Effector CD4-positive, alpha-beta T cell (primary cell): ENCODE measurements at places on chromosomes 12 and 14.

GRCh38 chr14:50932592-50933495 is 11.4 kb downstream of the PYGL start:
- no peak for DNase-seq

- no peak for DNase-seq
Measured at GRCh38 chr12:65875640-65876071, 51.4 kb downstream of the HMGA2 start.

DNA sequence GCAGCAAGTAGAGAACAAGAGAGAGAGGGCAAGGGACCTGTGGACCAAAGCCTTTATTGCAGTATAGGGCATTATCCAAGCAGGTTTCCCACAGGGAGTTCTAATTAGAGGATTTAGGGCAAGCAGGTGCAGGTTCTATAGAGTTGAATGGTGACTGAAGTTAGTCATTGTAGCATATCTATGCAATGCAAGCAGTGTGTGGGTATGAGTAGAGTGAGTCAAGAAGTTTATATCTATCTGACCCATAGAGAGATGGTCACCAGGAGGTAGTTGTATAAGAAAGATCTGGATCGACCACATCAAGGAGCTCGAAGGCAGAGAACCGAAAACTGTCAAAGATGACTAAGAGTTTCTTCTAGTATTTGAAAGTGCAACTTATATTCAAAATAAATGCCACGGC is 167.3 kb downstream of the PLCZ1 start:
- no peak for DNase-seq

DNA sequence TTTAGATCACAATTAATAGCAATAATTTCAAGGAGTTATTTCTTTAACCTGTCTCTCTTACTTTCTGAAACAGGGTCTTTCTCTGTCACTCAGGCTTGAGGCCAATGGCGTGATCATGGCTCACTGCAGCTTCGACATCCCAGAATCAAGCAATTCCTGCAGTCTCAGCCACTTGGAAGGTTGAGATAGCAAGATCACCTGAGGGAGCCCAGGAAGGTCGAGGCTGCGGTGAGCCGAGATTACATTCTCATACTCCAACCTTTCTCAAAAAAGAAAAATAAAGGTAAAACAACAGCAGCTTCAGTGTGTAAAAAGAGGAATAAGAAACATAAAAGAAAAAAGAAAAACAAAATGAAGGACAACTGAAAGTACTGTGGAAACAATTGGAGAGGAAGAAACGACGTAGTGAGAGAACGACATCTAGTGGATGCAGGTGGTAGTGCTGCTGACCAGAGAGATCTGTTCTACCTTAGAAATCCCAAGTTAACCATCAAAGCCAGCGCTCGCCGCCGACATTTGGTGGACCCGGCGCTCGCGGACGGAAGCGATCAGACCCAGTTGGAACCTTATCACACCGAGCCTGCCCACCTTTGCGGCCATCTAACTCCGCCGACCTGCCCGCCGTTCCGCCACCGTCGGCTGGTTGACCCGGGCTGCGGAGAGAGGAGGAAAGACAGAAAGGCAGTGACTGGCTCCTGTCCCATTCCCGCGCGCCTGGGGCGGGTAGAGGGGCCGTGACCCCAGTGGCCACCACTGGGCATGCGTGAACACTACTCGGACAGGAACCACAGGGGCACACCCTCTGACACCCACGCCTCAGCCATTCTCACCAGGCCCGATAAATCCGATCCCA is 196.1 kb downstream of the ALG10 start:
- DNase-seq: peak; percentile 34

DNA sequence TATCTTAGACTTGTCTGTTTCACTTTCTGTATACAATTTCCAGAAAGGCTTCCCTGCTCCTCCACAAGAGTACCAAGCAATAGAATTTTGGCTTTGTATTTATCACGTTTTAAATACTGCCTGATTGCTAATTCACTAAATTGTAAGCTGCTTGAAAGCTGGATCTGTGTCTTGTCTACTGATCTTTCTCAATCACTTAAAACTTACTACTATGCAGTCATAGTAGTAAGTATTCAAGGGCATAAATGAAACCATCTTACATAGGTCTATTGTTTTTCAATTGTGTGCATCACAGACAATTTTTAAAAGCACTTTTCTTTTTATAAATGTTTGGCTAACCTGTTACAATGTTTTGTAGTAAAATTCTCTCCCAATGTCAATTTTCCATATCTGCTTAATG is 1.2 kb upstream of the GLIPR1L2 start:
- no peak for DNase-seq

- no peak for DNase-seq
Measured at GRCh38 chr14:57732463-57733285, 133.2 kb downstream of the SLC35F4 start.

GRCh38 chr14:26598672-26599131 is 869 bp upstream of the NOVA1 start:
- DNase-seq: no peak

DNA sequence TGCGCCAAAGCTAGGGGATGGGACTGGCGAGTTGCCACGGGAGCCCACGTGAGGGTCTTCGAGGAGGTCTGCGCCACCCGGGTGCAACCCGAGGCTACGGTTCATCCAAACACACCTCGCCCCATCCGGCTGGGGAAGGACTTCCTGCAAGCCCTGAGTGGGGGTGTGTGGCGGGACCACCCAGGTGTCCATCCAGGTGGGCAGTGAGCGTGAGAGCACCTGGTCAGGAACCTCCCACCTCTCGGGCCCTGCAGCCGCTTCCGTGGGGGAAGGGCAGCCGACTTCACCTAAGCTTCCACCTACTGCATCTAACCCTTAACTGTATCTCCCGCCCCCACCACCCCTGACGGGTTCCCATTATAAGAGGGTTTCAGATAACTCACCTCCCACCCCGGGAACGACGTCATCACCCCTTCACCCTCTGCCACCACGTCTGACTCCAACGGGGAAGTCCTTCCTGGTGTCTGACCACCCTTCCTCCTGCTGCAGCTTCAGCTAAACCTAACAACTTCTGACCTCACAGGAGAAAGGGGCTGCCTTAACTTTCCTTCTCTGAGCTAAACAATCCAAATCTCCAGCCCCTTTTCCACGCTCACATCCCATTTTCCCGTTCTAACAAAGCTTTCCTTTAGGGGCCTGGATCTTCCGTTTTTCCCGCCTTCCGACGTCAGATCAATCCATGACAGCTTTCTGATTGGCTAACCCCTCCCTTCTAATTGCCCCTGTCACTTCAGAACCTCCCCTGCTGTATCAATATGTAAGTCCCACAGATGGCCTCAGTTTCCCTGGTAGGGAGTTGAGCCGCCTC is 27.4 kb upstream of the SMUG1 start:
- DNase-seq: peak; percentile 31

DNA sequence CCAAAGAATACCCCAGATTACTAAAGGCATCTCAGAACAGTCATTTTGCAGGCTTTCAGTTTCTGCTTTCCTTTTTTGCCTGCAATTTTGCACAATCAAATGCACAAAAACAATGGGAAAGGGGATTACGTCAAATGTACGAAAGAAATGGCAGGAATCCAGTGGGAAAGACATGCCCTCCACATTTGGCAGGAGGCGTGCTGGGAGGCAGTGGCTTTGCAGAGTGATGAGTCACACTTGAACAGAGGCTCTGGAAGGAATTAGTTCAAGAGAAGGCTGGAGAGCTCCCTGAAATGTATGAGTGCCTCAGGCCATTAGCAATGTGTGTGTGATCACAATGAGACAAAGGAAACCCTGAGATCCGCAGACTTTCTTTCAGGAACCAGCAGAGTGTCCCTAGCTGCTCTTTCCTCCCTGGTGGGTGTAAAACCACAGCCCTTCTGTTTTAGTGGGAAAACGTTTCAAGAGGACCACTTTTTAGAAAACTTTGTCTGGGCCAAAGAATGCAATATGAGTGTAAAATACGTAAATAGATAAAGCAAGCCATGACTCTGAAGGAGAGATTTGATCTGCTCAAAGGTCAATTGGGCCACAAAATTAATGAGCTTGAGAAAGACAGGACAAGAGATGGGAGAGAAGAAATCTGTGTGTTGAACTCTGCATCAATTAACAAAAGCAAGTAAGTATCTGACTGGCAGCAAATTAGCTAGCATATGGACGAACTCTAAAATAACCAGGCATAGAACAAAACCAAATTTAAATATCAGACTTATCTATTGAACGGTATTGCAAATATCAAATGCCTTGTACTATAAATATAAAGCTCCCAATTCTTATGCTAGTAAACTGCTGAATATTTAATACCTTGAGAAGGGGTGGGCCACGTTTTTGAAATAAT is 155.4 kb upstream of the PDE3A start:
- DNase-seq: no peak

DNA sequence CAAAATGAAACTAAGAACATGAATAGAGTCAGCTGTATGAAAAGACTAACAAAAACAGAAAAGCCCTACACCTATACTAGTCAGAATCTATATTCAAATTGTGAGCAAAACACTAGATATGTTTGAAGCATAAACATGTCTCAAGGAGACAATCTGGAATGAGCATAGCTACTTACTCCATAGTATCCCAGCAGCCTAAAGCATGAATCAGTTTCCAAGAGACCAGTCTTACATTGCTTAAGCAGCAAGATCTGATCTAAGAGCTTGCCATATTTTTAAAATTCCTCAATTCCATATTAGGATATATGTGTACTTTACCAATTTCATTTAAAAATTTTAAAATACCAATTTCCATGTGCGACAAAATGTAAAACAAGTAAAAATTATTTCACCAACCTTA is 7.7 kb downstream of the CAPS2 start:
- no peak for DNase-seq

- DNase-seq: no peak
Measured at GRCh38 chr14:100823413-100824080, 2.4 kb upstream of the MEG3 start.

DNA sequence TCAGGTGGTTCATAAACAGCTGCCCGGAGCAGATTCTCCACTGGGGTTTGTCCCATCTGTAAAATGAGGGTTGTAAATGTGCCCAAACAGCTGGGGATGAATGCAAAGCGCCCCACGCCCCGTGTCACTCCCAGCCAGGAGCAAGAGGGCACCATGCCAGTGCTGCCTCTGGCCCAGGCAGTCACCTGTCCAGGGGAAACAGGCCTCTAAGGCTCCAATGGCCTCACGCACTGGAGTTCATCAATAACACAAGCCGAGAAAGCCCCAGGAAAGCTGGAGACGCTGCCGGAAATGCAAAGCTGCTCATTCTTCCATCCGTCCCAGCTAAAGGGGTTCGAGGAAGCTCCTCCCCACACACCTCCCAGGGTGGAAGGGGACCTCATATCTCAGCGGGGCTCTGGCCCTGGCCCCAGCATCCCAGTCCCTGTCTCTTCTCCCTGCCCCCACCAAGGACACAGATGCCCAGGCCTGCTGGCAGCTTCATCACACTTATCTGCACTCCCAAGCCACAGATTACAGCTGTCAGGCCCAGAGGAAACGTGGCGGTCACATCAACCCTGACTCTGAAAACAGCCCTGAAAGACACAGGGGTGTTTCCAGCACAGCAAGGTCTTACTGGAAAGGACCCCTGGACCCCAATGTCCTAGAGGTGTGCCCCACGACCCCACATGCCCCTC is 21.5 kb downstream of the SCARB1 start:
- DNase-seq: no peak

GRCh38 chr12:30730011-30730410 is 24.7 kb downstream of the CAPRIN2 start:
- DNase-seq: no peak

- DNase-seq: no peak
Measured at GRCh38 chr14:33393895-33394368, 455.3 kb downstream of the NPAS3 start.

- DNase-seq: no peak
Measured at GRCh38 chr12:12016284-12017100, 54.2 kb upstream of the BCL2L14 start.

DNA sequence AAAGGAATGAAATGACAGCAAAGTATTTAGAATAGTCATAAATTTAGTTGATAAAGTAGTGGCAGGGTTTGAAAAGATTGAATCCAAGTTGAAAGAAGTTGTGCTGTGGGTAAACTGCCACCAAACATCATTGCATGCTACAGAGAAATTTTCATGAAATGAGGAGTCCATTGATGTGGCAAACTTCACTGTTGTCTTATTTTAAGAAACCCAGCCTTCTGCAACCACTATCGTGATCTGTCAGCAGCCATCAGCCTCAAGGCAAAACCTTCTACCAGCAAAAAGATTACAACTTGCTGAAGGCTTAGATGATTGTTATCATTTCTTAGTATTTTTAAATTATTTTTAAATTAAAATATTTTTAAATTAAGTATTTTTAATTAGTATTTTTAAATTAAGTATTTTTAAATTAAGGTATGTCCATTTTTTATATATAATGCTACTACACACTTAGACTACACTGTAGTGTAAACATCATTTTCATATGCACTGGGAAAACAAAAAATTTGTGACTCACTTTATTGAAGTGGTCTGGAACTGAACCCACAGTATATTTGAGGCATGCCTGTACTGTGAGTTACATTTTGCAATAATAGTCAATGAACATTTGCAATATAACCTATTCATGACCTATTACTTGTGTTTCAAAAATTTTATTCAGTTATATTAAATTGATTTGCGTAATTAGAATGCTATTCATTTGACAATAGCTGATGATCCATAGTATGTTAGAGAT is 67.2 kb upstream of the SYT1 start:
- no peak for DNase-seq

- no peak for DNase-seq
Measured at GRCh38 chr12:81718616-81719015, 40.5 kb downstream of the PPFIA2 start.

DNA sequence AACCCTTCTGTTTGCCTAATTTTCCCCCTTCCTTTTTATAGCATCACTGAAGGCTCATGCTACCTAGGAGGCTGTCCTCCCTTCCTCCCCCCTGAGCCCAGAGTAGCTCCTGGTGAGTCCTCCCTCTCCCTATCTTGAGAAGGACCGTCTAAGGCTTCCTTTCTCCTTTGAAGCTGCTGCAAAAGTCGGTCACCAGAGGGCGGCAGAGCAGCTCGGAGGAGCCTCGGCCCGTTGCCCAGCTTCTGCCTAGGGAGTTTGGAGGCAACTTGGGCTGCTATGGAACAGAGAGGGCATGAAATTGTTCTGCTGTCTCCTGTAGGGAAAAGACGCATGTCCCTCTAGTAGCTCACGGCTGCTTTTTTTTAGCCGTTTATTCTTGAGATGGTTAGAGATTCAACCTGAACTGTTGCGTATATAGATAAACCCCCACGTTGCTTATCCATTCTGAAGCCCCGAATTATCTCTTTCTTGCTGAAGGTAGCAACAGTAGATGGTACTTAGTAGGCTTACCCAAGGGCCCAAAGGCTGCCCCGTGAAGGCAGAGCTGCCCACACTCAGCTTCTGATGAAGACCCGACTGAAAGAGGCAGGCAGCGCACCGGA is 5.7 kb downstream of the WNT5B start:
- peak; percentile 46 for DNase-seq
